ENCODE measurements at places on chromosomes 6 and 20.
A peak's percentile ranks its signal among the peaks of the same experiment; 100 is the strongest.

DNA sequence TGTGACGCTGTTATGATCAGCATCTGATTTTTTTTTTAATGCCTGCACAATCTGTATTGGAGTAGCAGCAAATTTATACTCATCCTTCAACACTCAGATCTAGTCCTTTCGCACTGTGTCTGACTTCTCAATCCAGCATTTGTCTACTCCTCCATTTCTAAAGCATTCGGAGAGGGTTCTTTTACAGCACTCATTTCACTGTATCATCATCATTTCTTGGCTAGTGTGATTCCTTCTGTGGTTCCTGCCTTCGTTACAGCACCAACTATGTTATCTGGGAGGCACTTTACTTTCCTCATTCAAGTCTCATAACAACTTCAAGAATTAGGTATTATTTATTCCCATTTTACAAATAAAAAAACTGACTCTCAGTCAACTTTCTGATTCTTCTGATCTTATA is 18.0 kb downstream of the NUDT3 start:
- DNase-seq, result peak; percentile 27

DNA sequence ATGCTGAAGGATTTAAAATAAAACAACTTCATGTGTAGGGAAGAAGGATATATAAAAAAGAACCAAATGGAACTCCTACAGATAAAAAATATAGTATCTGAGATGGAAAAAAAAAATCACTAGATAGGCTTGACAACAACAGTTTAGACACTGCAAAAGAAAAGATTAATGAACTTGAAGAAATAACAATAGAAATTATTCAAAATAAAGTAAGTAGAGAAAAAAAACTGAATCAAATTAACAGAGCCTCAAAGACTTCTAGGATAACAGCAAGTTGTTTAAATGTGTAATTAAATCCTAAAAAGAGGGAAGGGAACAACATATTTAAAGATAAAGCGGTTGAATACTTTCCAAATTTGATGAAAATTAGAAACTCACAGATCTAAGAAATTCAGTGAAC is 316.3 kb upstream of the ECI2 start:
- no peak for DNase-seq

DNA sequence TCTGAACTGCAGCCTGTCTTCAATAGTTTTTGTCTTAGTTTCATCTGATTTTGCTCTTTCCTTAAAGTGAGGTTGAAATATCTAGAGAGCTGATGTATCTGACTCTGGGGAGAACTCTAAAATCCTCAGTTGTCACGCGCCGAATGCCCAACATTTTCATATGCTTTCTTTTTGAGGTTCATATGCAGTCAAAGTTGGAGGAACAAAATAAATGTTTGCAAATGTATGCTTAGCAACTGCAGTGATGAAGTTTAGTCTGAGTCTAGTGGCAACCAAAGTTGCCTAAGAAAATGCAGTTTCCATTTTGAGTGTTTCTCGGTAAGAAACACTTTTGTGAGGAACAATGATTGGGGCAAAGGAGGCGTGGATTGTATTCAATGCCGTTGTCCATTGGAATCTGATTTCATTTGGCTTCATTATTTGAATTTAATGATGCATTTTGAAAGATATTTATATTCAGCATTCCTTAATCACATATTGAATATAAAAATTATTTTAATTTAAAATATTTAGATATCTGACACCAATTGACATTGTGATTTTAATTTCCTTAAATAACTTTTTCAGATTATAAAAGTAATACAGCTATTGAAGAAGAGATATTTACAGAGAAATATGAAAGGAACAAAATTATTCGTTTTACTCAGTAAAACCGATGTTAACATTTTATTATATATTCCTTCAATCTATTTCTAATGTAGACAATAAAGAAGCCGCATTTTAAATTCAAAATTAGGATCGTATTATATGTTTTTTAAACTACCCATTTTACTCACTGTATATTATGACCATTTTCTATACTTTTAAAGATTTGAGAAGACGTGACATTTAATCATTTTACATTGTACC is 122.0 kb downstream of the PLEKHG1 start:
- DNase-seq, result no peak

- peak; percentile 87 for DNase-seq
Observed at GRCh38 chr20:51563486-51564332, 21.2 kb upstream of the NFATC2 start.

DNA sequence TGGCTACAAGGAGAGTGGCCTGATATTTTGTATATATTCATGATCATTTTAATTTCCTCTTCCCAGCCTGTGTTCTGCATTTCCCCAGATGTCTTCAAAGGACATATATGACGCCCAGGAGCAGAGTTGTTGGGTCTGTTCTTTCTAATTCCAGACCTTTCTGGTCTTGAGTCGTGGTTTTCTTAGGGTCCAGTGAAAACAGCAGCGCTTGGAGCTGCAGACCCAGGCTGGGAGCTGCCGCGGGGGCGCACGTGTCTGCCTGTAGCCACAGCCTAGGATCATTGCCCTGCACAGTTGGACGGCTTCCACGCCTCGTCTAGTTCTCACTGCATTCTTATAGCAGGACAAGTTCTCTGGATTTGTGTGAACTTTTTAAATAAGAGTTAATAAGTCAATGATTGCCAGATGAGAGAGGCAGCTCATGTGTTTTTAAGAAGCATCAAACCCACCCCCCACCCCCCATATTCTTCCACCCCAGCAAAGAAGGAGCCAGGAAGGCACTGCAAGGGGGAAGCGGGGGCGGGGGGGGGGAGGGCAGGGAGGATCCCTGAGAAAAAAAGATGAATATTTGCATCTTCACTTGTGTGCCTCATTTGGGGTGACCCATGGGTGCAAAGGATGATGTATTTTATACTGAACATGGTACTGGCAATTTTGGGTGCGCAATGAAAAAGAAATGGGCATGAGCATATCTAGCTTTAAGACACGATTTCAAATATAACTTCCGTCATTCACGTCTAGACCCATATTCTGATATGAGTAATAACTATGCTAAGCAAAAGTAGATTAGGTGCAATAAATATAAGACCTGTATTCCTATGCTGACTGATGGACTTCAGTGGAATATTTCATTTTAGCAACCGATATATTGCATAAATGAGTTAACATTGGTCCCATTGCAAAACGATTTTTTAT is 160.0 kb downstream of the TBXT start:
- DNase-seq, result peak; percentile 81

GRCh38 chr6:52984247-52984646 is 10.8 kb downstream of the GSTA4 start:
- DNase-seq, result no peak

DNA sequence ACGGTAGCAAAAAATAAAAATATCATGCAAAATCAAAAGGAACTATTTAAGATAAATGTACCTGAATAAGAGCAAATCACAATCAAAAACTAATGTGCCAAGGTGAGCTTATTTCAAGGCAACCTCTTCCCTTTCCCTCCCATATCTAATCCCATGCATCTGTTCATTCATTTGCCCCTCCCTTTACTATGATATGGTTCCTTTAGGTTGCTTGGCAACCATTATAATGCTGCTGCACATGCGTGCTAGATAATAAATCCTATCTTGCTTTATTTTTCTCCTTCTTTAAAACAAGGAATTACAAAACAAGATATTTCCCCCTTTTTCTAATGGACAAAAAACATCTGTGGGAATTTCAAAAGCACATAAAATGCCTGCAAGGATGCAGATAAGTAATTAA is 318.2 kb upstream of the POU3F2 start:
- DNase-seq, result no peak

DNA sequence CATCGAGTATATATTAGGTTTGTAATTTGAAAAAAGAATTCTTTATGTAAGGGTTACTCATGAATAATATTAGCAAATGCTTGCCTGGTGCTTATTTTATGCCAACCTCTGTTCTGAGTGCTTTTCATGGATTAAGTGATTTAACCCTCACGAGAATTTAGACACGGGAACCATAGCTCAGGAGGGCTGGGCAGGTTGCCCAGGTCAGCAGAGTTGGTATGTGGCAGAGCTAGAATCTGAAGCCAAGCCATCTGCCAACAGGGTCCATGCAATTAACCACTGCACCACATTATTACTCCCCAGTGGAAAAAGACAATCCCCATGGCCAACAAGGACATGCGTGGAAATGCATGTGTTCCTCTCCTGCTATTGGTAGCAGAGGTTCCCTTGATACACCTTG is 345.6 kb downstream of the CDC5L start:
- DNase-seq, result no peak

DNA sequence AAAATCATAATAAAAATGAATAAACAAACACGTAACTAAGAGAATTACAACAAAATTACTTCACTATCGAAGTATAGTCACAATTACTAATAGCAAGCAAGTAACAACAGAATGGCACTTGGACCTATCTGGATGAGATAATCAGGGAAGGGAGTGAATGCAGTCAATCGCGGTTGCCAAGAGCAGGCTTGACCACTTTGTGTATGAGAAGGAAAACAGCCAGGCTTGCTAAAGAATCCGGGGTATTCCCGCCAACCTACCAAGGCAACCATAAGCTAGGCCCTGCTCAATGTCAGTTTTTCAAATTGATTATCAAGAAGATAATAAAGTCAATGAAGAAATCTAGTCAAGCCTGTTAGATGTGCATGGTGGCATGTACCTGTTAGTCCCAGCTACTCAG is 39.7 kb downstream of the PXDC1 start:
- DNase-seq, result no peak

- DNase-seq, result no peak
Observed at GRCh38 chr6:29680416-29680815, 536 bp downstream of the ZFP57 start.
